Muscle of back (tissue), 13 donors: ENCODE measurements at places on chromosomes 7 and 10. TPM values are rescaled to one million over a fixed set of nuclear protein-coding genes. Genes with fewer than 3 reads are reported as not detected.

GRCh38 chr7:70177166-70177565, 578.9 kb downstream of the AUTS2 start:
- DNase-seq = no peak

DNA sequence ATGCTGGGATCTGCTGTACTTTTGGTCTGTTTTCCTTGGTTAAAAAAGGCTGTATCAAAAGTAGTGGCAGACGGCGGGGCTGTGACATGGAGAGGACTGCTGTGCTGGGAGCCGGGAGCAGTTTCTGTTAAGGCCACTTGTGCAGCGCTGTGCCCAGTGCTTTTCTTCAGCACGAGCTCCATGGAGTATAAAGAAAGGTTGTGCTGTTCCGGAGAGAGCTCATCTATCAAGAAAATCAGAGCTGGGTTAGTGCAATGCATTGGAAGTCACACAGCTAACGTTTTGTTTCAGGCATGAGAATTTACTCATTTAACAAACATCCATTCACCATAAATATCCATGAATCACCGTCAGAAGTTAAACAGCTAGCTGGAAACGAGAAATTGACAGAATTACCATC, 62.0 kb downstream of the KIAA1549 start:
- DNase-seq = no peak

GRCh38 chr10:81367132-81367531, 507.9 kb upstream of the NRG3 start:
- no peak for DNase-seq

DNA sequence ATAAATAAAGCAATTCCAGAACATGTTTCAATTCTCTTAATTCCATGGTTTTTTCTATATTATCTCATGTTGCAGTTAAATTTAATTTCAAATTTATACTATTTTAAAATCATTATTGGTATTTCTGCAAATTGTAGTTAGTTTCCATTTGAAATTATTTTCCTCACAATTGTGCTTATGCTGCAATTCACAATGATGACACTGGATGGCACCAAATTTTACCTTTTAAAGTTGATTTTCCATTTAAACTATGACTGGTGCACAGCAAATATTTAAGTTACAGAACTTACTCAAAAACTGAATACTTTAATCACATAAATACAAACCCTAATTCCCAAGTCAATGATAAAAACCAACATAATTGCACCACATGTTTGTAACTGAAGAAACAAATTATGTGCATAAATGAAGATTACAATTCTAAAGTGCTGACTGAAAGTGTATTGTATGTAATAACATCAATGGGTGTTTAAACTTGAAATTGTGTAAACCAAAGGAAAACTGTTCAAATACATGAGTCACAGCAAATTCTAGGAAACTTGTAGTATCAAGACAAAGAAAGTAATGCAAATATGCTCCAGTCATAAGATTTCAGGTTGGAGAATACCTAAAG, 75.3 kb upstream of the AASS start:
- DNase-seq = peak; percentile 7

GRCh38 chr7:136055266-136055665, 78.1 kb upstream of the MTPN start:
- DNase-seq = no peak

GRCh38 chr10:106280896-106281460, 883.5 kb downstream of the SORCS1 start:
- DNase-seq = no peak

GRCh38 chr10:18140149-18140956, at the start of gene CACNB2:
CACNB2 (plus strand) TSS chr10:18140424.
- no peak for DNase-seq

Gene PTPN12
- 88.1 TPM for polyA plus RNA-seq

Gene ZNF239
- polyA plus RNA-seq = 7.5 TPM

Gene MTURN
- 120 TPM for polyA plus RNA-seq

Gene TFR2
- polyA plus RNA-seq = 0.96 TPM

Gene FAM25G
- not detected for polyA plus RNA-seq

Gene SPDYE11
- polyA plus RNA-seq = 0.12 TPM

Gene DPY19L1
- polyA plus RNA-seq = 22.9 TPM
